ENCODE measurements at places on chromosomes 11 and 22.

DNA sequence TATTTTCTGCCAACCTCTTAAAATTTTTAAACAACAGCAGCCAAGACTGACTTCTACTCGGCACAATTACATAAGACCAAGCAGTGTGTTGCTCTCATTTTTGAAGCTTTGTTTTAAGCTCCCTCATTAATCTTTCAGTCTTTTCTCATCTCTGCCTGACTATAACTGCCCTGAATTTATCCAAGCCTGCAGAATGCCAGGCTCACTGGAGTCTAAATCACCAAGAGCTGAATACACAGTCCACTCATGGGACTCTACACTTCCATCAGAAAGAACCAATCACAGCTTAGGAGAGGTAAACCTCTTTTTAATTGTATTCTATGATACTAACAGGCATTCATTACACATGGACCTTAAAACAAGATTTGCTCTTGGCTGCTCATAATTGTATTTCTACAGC lies 178.7 kb downstream of the CADM1 start:
- peaks cover 3% of the 10 kb centered on the region for H3K27me3 ChIP-seq
- no peak overlapping the region for H3K27ac ChIP-seq
- no peak overlapping the region for H3K4me3 ChIP-seq
- H3K36me3 ChIP-seq: no peaks in the 10 kb centered on the region
- H3K4me1 ChIP-seq: peaks cover 3% of the 10 kb centered on the region
- no peak for DNase-seq

DNA sequence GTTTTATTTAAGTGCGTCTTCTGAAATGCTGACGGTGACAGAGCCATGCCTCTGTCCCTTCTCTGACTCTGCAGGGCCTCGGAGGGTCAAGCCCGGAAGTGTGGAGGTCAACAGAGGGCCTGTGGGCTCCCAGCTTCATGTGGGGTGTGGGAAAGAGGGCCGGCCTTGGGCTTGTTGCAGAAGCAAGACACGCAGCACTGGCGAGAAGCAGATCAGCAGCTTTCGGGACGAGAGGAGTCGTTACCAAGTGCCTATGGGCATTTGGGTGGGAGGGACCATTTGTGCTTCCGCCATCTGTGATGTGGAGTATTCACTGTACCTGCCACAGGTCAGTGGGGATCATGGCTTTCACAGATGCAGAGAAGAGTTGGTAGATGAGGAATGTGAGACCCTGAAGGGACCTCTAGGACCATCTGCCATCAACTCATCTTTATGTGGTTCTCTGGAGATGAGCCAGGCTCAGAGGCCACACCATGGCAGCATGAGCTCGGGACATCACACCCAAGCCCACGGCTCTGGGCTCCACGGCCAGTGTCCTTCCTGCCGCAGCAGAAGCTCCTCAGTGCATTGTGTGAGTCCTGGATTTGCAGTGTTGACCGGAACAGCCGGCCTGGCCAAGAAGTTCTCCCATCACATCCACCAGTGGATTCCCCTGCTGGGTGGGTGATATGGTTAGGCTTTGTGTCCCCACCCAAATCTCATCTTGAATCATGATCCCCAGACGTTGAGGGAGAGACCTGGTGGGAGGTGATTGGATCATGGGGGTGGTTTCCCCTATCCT lies 590.7 kb downstream of the TBC1D22A start:
- no peak overlapping the region for H3K27ac ChIP-seq
- no peaks in the 10 kb centered on the region for H3K4me1 ChIP-seq
- no peak overlapping the region for H3K4me3 ChIP-seq
- H3K27me3 ChIP-seq: no peaks in the 10 kb centered on the region
- DNase-seq: no peak

- H3K27ac ChIP-seq: peak overlapping the region; percentile 88
- no peaks in the 10 kb centered on the region for H3K27me3 ChIP-seq
- peaks cover 2% of the 10 kb centered on the region for H3K36me3 ChIP-seq
- peak overlapping the region; percentile 92 for H3K4me3 ChIP-seq
- no peak for DNase-seq
Measured at GRCh38 chr11:65539744-65540289, 14.9 kb downstream of the SCYL1 start.

- H3K4me1 ChIP-seq: no peaks in the 10 kb centered on the region
- no peak for DNase-seq
- H3K27ac ChIP-seq: no peak overlapping the region
- H3K4me3 ChIP-seq: no peak overlapping the region
Measured at GRCh38 chr22:20192293-20192971, 41.6 kb upstream of the CCDC188 start.

GRCh38 chr11:2310786-2311352 lies 9.1 kb downstream of the TSPAN32 start:
- no peaks in the 10 kb centered on the region for H3K36me3 ChIP-seq
- H3K27ac ChIP-seq: no peak overlapping the region

DNA sequence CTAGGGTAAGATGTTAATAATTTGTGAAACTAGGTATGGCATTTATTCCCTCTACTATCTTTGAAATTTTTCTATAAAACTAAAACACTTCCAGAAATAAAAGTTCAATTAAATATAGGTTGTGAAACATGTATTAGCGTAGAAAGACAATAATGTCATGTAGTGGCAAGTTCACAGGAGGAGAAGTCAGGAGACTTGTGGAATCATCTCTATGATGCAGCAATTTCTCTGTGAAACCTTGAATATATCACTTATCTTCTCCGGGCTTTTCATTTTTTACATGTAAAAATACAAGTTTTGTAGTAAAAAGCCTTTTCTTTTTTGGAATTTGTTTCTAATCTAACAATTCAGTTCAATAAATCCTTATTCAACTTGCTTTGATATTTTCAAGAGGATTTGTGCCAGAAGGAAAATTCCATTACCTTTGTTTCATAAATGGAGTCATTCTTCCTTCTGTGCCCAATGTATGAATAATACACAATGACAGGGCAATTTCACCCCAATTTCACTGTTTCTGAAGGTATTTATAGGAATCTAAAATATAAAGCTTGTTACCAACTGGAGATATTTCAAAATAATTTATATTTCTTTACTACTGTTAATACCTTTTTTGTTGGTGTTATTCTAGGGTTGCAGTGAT lies 758.3 kb downstream of the FAM181B start:
- H3K4me1 ChIP-seq: peaks cover 3% of the 10 kb centered on the region
- no peak overlapping the region for H3K27ac ChIP-seq
- H3K27me3 ChIP-seq: peaks cover 1% of the 10 kb centered on the region

GRCh38 chr11:28966951-28967350 lies 858.8 kb downstream of the METTL15 start:
- no peaks in the 10 kb centered on the region for H3K4me1 ChIP-seq
- H3K4me3 ChIP-seq: no peak overlapping the region
- DNase-seq: no peak
- H3K36me3 ChIP-seq: no peaks in the 10 kb centered on the region
- H3K27ac ChIP-seq: no peak overlapping the region
- H3K27me3 ChIP-seq: no peaks in the 10 kb centered on the region

- no peak overlapping the region for H3K4me3 ChIP-seq
- DNase-seq: no peak
- no peak overlapping the region for H3K27ac ChIP-seq
- peaks cover 13% of the 10 kb centered on the region for H3K4me1 ChIP-seq
- peaks cover 51% of the 10 kb centered on the region for H3K36me3 ChIP-seq
- H3K27me3 ChIP-seq: no peaks in the 10 kb centered on the region
Measured at GRCh38 chr11:33766085-33766484, 8.2 kb downstream of the FBXO3 start.

DNA sequence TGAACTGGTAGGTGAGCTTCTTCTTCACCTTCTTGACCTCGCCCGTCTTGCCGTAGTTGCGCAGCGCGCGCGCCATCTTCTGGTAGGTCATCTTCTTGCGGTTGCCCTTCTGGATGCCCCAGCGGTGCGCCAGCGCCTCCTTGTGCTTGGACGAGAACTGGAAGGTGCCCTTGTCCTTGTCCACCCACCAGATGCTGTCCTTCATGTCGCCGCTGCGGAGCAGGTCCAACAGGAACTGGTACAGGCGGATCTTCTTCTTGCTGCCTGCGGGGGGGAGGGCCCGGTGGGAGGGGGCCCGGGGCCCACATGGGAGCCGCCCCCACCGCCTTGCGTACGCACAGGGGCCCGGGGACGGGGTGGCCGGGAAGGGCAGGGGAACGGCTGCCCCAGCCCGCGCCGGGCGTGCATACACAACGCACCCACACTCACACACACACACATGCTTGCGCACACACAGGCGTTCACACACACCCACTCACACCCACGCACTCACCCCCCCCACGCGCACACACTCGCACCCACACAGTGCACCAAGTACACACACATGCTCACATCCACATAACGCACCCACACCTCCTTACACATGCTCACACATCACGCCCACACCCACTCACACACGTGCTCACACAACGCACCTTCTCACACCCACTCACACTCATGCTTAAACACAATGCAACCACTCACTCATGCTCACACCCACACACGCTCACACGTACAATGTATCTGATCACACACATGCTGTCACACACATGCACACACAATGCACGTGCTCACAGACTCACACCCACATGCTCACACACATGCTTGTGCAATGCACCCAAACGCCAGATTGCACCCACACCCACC lies 3.0 kb upstream of the MYBPC3 start:
- H3K36me3 ChIP-seq: peaks cover 12% of the 10 kb centered on the region
- DNase-seq: no peak
- no peak overlapping the region for H3K4me3 ChIP-seq
- H3K27me3 ChIP-seq: no peaks in the 10 kb centered on the region
- H3K27ac ChIP-seq: no peak overlapping the region

DNA sequence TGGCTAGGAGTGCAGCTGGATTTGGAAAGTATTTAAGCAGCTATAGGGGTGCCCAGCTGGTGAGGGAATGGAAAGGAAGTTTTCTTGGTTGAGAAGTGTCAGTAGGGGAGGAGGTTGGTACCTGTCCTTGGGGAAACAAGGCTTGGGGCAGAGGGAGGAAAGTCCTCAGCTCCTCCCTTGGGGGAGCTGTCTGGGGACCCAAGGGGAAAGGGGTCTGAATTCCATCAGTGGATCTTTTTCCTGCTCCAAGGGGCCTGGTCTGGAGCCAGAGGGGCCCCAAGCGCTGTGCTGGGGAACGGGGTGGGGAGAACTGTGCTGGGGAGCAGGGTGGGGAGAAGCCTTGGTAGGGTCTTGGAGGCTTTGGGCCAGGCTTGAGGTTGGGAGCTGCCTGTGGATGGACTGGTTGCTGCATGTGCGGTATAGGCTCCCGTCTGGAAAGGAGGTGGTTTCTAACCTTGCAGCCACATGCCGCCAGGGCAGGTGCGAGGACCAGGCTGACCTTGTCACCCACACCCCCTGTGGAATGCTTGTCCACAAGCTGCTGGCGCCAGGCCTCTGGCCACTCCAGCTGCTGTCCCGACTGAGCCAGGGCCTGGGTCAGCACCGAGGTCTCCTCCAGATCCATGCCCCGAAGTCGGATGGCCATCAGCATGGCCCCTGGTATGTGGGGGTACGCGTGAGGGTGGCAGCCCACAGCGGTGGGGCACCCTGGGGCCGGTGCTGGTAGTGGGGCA lies 963 bp downstream of the TYMP start:
- H3K4me1 ChIP-seq: peaks cover 33% of the 10 kb centered on the region
- no peaks in the 10 kb centered on the region for H3K36me3 ChIP-seq
- no peak for DNase-seq
- H3K4me3 ChIP-seq: peak overlapping the region; percentile 56
- H3K27ac ChIP-seq: peak overlapping the region; percentile 37
- no peaks in the 10 kb centered on the region for H3K27me3 ChIP-seq

DNA sequence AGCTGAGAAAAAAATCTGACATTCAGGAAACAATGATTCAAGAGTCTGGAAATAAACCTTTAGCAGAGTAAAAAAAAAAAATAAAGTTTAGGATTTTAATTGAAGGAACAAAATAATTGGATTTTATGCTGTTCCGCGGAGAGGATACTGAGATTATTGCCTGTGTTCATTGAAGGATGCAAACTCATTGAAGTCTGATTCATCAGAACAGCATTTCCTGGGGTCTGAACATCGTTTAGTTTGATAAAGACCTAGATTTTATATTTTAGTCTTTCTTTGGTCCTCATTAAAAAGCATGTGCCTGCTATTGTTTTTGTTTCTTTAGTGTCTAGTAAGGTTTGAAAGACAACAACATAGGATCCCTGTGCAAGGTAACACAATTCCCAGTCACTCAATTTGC lies 4.5 kb downstream of the TLCD5 start:
- peaks cover 30% of the 10 kb centered on the region for H3K27me3 ChIP-seq
- no peak for DNase-seq
- no peak overlapping the region for H3K4me3 ChIP-seq
- peaks cover 4% of the 10 kb centered on the region for H3K4me1 ChIP-seq

- H3K36me3 ChIP-seq: peaks cover 14% of the 10 kb centered on the region
- peak overlapping the region; percentile 86 for H3K4me3 ChIP-seq
- no peak for DNase-seq
- H3K27me3 ChIP-seq: no peaks in the 10 kb centered on the region
- H3K4me1 ChIP-seq: peaks cover 37% of the 10 kb centered on the region
- peak overlapping the region; percentile 89 for H3K27ac ChIP-seq
Measured at GRCh38 chr11:64803846-64804345, 882 bp upstream of the MAP4K2 start.

GRCh38 chr11:112298535-112298934 lies 37.9 kb upstream of the PLET1 start:
- H3K27me3 ChIP-seq: no peaks in the 10 kb centered on the region
- no peak overlapping the region for H3K4me3 ChIP-seq
- H3K4me1 ChIP-seq: no peaks in the 10 kb centered on the region

- DNase-seq: no peak
- H3K4me1 ChIP-seq: no peaks in the 10 kb centered on the region
- H3K36me3 ChIP-seq: no peaks in the 10 kb centered on the region
- no peak overlapping the region for H3K27ac ChIP-seq
- no peak overlapping the region for H3K4me3 ChIP-seq
Measured at GRCh38 chr22:35930933-35931332, 97.7 kb downstream of the RBFOX2 start.

DNA sequence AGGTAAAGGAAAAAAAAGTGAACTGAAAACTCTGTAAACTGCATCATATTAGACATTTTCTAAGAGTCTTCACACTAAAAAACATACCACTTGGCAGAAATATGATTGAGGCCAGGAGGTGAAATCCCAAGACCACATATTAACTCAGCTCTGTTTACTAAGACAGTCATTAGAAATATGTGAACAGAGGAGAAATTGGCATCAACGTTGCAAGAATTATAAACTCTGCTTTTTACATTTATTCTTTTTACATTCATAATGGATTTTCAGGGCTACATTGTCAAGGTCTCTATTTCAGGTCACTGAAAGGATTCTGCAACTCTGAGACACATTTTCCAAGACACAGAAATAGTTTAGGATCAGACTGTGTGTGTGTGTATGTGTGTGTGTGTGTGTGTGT lies 1364.0 kb downstream of the LRRC4C start:
- DNase-seq: no peak
- H3K4me1 ChIP-seq: no peaks in the 10 kb centered on the region
- no peak overlapping the region for H3K27ac ChIP-seq
- H3K36me3 ChIP-seq: no peaks in the 10 kb centered on the region
- no peak overlapping the region for H3K4me3 ChIP-seq

GRCh38 chr11:95924414-95924760 lies 480 bp upstream of the MTMR2 start:
- peaks cover 2% of the 10 kb centered on the region for H3K27me3 ChIP-seq
- H3K4me1 ChIP-seq: peaks cover 20% of the 10 kb centered on the region
- peak overlapping the region; percentile 93 for H3K27ac ChIP-seq
- H3K4me3 ChIP-seq: peak overlapping the region; percentile 92
- no peak for DNase-seq
- peaks cover 4% of the 10 kb centered on the region for H3K36me3 ChIP-seq

GRCh38 chr11:34970480-34970879 lies 54.1 kb downstream of the PDHX start:
- H3K27me3 ChIP-seq: no peaks in the 10 kb centered on the region
- no peak overlapping the region for H3K27ac ChIP-seq
- no peaks in the 10 kb centered on the region for H3K4me1 ChIP-seq
- no peak overlapping the region for H3K4me3 ChIP-seq
- H3K36me3 ChIP-seq: peaks cover 40% of the 10 kb centered on the region
- DNase-seq: no peak

Measured in memory B cell (primary cell).